ENCODE measurements at places on chromosomes 11 and 22.

GRCh38 chr11:37370817-37371216, 772.8 kb upstream of the RAG2 start:
- DNase-seq, result no peak

GRCh38 chr11:28483072-28483867, 375.1 kb downstream of the METTL15 start:
- no peak for DNase-seq

DNA sequence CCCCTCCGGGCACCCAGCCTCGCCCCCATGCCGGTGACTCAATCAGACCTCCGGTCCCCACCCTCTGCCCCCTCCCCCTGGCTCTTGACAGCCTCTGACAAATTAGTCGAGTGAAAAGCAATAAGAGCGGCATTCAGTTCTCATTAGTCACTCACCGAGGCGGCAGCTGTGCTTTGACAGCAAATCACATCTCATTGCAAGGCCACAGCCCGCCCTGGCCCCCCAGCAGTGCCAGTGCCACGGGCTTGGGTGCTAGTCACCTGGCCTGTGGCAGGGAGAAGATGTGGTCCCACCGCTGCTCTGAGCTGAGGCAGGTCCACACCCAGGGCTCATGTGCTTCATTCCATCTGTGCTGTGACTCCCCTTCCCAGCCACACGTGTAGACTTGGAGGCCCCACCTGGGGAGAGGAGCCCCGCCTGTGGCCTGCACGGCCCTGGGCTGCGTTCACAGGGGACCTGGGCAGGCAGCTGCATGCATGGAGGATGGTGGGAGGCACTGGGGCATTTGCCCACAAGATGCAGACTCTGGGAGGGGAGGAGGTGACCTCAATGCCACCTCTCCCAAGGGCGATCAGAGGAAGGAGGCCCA, 7.4 kb upstream of the TH start:
- no peak for DNase-seq

DNA sequence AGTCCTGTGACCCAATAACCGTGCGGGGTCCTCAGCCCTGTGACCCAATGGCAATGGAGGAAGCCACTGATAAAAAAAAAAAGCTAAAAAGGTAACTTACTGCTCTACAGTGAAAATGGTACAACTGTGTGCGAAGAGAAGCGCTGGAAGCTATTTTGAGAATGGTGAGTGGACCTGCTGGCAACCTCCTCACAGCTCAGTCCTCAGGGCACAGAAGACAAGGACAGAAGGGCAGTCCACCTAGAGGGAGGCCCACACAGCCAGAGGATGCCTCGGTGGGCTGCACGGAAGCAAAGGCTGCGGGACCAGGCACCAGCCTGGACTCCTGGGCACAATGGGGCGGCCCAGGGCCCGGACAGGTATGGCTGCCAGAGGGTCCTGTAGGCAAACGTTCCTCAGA, 35.6 kb downstream of the BRD1 start:
- no peak for DNase-seq

DNA sequence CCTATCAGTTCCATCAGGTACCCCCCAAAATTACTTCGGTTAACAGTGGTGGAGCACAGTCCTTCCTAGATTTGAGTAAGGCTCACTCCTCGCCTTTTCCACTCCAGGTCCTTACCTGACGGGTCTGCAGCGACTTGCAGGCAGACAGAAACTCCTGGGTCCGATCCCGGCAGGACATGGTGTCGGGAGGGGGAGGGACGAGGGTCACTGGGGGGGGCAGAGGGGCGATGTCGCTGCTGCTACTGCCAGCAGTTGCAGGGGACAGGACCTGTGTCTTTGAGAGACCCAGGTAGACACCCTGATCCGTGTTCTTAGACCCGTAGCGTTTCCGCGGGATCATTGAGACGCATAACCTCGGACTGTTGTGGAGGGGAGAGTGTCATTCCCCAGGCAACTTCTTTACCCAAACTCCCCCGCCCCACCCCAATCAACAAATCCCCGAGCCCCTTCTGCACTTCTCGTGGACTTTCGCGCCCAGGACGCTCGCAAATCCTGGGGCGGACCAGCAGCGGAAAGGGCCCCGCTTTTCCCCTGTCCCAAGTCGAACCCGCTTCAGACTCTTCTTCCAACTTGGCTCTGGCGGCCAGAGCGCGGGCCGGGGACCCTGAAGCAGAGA, 839 bp downstream of the STX5 start:
- DNase-seq, result no peak

DNA sequence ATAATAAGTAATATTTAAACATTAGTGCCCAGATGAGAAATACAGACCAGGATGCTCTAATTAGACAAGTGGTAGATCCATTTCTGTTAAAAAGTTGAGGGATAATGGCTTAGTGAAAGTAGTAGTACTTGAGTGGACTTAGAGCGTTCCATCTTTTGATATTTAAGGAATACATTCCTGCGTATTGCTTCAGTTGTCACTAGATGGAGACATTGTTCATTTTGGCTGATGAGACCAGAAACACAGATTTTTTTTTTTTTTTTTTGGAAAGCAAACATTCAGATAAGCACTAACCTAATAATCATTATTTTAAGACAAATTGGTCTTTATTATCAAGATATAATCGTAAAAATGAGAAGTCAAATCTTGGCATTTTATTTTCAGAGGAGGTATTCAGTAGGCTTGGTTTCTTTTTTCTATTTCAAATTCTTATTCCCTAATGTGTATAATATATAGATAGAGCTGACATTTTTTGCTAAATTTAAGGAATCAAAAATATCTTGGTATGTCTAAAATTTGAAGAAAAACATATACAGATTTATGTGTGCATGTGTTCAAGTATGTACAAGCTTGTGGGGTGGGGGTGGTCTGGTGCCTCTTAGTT, 92.9 kb downstream of the DYNC2H1 start:
- no peak for DNase-seq

All from naive thymus-derived CD4-positive, alpha-beta T cell (primary cell).